ENCODE measurements at places on chromosomes 4 and X. TPM values are rescaled to one million over a fixed set of nuclear protein-coding genes. Genes with fewer than 3 reads are reported as not detected.

The PDGFRA gene
- total RNA-seq = 3.4 TPM

The XAGE2 gene
- not detected for total RNA-seq

The IL9R gene
- total RNA-seq = 0.38 TPM

The SCRG1 gene
- total RNA-seq = not detected

The CLOCK gene
- 29.6 TPM for total RNA-seq

- DNase-seq = no peak
These were observed 69.2 kb downstream of the NLGN4X start for GRCh38 chrX:6159468-6159867.

GRCh38 chr4:104625706-104626105, 131.0 kb upstream of the CXXC4 start:
- no peak for DNase-seq

DNA sequence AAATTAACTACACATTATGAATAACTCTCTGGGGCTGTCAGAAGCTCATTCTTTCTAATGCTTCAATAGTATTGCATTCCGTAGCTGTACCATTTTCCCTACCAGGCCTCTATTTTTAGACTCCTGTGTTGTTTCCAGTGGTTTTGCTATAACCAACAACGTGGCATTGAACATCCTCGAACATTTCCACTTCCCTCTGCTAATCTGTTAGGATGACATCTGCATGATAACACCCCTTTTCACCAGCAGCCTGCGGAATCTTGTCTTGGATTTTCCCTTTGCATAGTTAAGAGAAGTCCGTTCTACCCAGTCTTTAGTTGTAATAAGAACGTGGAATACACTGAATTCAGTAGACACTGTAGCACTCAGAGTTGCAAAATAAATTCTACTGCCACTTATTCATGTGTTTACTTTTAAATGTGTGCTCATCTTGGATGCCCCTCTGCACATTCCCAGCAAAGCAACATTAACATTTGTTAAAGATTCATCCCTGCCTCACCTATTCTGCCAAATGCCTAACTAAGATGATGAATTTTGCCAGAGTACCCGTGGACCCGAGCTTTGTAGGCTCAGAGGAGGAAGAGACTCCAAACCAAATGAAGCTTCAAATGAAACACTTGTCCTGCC, 55.6 kb downstream of the SEL1L3 start:
- DNase-seq = no peak

- no peak for DNase-seq
These were observed 3.1 kb upstream of the TCEANC start for GRCh38 chrX:13649838-13650237.

GRCh38 chr4:153643406-153644383, 40.4 kb upstream of the TLR2 start:
- DNase-seq = no peak

- DNase-seq = no peak
These were observed 9.1 kb downstream of the PPAT start for GRCh38 chr4:56426273-56426672.

GRCh38 chr4:13865871-13866669, 238.5 kb upstream of the BOD1L1 start:
- no peak for DNase-seq

GRCh38 chr4:182189103-182189878, 53.9 kb upstream of the TENM3 start:
- no peak for DNase-seq

DNA sequence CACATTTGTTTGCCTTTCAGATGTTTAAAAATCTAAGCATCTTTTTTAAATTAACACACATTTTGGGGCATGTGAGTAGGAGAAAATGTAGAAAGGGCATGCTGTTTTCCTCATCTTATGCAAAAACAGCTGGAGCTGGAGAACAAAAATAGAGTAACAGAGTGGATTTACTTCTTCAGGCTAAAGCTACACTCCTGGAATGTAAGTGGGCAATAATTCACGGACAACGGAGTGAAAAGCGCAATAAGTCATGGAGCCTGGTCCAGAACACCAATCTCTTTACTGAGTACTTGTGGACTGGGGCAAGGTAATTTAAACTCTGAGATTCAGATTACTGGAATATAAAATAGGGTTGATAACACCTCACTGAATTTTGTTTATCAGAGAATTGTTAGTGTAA, 1018.8 kb upstream of the HS3ST1 start:
- no peak for DNase-seq

DNA sequence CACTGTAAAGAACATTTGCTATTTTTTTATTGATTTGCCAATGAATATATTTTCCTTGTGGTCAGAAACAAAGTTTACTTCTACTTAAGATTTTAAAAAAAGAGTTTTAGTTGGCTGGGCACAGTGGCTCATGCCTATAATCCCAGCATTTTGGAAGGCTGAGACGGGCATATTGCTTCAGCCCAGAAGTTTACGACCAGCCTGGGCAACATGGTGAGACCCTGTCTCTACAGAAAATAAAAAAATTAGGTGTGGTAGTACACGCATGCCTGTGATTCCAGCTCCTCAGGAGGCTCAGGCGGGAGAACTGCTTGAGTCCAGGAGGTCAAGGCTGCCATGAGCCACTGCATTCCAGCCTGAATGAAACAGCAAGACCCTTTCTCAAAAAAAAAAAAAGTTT, 36.8 kb downstream of the LRP2BP start:
- DNase-seq = no peak

DNA sequence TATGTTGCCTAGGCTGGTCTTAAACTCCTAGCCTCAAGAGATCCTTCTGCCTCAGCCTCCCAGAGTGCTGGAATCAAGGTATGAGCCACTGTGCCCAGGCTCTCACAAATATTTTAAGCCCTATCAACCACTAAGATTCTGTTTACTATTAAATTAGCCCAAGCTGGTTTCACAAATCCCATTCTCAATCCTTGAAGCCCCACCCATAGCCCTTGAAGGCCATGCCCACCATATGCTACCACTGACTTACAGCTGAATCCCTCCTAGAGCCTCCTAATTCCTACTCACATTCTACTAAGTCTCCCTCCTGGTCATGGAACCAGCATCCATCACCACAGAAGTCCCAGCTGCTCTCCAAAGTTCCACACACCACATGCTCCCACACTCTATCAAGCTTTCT, 9.7 kb downstream of the GRIPAP1 start:
- DNase-seq = no peak

GRCh38 chr4:1602655-1603412, 81.3 kb downstream of the FAM53A start:
- DNase-seq = no peak

DNA sequence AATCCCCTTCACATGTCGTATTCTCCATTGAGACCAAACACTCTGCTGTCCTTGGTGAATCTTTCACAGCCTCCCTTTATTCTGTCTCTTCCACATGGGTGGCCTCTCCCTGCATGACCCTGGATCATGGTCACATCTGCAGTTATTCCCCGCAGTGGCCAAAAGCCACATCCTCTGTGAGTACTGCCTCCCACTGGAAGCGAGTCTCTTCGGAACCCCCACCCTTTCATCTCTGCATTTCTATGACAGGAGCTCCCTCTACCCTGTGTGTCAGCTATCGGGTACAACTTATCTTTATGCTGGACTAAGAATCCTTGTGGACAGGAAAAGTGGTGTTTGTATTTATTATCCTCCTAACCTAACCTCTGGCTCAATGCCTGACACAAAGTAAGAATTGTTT, 48.6 kb upstream of the SHISA3 start:
- no peak for DNase-seq

Data from endothelial cell (in vitro differentiated cells).